ENCODE measurements at places on chromosomes 7 and 10.

DNA sequence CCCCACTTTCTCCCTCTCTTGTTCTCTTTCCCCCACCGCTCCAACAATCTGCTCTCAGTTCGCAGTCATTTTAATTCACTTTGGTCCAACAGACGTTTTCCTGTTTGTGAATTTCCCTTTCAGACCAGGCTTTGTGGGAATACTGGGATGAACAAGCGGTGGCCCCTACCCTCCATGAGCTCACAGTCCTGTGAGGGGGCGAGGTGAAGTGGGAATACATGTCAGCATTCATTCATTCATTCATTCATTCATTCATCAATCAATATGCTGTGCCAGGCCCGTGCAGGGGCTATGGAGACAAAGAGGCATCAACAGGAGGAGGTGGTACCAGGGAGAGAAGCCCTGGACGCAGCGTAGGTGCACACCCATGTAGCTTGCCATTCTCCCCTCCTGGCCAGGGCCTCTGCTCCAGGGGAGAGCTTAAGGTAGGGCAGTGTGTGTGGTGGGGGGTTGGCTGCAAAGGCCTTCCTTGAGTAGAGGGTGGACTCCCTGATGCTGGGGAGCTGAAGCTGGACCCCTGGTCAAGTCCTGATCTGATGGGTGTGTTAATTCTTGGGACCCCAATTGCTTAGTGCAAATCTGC is 16.1 kb downstream of the PRF1 start:
- no peak for DNase-seq

- no peak for DNase-seq
These were observed 591.6 kb upstream of the KCND2 start for GRCh38 chr7:119681336-119681735.

- DNase-seq: no peak
These were observed 476.9 kb downstream of the KCNMA1 start for GRCh38 chr10:77160679-77161078.

GRCh38 chr7:92972441-92972840 is 136.1 kb upstream of the CDK6 start:
- no peak for DNase-seq

GRCh38 chr10:83654689-83655088 is 484.6 kb upstream of the GHITM start:
- no peak for DNase-seq

GRCh38 chr7:128947854-128948253 is 10.1 kb downstream of the IRF5 start:
- DNase-seq: no peak

Data from inflammatory macrophage treated with lipopolysaccharide for 4 hours (primary cell).